ENCODE measurements at places on chromosomes 6 and 20.

DNA sequence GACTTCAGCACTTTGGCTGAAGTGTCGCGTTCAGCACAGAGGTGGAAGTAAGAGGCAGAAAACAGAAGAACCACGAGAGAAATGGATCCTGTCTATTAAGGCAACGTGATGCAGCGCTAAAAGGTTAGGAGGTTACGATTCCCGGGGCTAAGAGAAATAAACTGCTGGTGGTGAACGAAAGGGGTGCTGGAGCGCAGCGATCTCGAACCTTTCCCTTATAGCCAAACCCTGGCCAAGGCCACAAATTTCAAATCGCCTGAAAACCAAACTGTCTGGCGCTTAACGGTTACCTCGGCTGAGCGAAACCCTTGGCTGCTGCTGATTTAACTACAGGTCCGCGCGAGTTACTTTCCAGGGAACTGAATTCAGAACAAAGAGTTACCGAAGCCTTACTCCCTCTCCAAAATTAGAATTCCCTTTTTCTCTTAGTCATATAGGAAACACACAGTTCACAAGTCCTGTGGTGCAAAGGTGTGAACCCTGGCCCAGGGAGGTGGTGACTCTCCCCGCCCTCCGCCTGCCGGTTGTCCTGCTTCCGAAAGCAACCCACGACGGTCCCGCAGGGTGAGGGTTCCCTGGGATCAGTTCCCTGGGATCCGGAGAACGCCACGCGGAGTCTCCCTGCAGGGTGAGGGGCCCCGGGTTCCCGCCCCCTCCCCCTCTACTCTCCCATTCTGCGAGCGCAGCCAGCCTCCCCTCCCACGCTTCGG, 1.3 kb upstream of the SLC35D3 start:
- DNase-seq = no peak

DNA sequence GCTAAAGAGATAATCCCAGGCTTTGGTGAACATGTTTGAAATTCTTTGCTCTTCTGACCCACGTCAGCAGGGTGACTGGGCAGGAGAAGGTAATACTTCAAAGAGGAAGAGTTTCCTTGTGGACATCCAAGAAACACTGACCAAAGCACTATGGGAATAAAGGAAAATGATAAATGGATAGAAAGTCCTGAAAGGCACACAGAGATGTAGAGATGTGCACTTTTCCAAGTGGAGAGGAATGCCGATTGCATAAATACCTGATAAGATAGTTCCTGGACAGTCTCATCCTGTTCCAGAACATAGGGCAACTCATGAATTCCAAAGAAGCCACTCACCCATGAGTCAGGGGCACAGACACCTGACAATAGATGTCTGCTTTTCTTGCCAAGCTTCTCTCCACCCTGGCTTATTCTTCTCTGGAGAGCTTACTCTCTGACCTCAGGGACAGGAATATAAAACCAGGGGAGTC, 191.3 kb upstream of the FOXA2 start:
- DNase-seq = no peak

GRCh38 chr20:7728338-7728737, 211.9 kb downstream of the HAO1 start:
- no peak for DNase-seq

DNA sequence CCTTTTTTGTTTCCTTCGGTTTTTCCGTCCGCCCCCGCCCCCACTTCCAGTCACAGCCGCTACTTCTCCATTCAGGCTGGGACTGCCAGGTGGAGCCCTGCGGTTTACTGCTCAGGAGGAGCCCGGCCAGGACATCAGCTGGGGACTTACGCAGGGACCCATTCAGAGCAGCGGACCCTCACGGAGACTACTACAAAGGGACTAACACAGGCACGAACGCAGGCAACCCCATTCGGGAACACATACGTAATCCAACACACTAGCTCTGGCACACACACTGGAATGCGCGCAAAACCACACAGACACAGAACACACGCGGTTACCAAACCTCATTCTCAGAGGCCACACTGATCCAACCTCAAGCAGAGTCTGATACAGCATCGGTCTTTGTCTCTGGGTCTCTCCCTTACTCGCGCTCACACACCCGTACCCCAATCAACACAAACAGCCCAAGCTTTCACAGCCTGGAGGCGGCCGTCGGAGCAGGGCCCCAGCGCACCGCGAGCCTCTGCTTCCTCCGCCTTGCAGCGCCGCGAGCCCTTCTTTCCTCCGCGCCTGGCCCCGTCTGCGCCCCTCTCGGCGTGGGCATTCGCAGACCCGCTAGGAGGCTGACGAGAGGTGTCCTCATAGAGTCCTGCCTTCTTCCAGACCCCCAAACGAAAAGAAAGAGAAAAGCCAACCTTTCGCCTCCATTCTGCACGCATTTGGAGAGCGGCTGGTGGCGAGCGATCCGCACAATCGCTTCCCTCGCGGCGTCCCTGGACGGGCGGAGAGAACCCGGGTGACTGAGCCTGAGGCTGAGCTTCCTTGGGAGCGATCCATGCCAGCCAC, 1.1 kb upstream of the SLC32A1 start:
- DNase-seq = no peak

DNA sequence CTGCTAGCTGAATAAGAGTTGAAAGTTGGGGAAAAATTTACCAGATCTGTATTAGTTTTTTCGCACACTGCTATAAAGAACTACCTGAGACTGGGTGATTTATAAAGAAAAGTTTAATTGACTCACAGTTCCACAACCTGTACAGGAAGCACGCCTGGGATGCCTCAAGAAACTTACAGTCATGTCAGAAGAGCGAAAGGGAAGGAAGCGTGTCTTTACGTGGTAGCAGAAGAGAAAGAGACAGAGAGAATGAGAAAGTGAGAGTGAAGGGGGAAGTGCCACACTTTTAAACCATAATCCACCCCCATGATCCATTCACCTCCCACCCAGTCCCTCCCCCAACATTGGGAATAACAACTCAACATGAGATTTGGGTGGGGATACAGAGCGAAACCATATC, 79.6 kb downstream of the KHDC1L start:
- no peak for DNase-seq

GRCh38 chr20:40646361-40646760, 42.7 kb downstream of the MAFB start:
- DNase-seq = no peak

DNA sequence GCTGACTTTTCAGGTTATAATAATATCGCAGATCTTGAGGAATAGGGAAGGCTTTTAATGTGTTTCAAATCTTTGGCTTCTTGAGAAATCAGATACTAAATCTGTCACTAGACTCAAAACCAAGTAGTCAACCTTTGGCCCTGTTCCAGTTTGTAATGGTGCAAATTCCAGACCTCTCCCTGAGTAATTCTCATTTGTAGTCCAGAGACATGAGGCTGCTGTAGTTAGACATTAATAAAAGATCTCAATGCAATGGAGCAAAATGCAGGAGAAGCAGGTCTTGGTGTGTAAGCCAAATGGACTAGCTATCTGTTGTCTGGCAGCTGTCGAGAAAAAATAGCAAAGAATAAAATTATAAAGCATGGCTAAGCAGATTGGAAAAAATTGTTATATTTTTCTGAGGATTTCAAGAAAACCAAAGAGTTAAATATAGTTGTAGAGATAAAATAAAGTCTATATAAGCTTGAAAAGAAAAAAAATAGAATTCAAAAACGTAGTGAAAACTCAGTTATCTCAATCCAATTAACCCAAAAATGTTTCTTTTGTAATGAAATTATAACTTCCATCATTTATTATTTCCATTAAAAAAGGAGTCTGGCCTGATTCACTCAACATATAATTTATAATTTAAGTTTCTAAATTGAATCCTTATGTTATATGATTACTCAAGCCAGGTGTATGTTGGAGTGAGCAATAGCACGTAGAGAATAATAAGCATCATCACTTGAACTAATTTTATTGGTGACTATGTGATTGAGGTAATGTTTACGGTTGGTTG, 161.5 kb upstream of the ADGRB3 start:
- no peak for DNase-seq

DNA sequence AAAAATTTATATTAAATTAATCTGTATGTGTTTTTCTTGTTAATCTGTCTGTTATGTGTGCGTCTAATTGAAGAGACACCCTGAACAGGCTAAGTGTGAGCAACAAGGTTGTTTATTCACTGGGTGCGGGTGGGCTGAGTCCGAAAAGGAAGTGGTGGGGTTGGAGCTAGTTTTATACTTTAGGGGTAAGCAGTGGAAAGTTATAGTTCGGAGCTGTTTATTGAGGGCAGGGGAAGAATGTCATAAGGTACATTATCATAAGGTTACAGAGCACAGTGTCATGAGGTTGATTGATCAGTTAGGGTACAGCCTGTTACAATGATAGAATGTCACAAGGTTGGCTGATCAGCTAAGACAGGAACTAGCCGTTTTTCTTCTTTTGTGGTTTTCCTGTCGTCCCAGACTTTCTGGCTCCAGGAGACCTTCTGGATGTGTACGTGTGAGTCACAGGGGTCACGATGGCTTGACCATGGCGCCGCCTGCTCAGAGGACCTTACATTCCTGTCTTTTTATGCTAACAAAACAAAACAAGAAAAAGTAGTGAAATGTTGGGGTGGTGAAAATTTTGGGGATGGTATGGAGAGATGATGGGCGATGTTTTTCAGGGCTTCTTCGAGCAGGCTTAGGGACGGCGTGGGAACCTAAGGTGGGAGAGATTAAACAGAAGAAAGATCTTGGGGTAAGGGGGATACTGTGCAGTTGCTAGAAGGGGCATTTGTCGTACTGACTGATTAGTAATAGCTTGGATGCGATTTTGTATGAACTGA, 754.0 kb upstream of the ADGRB3 start:
- no peak for DNase-seq

DNA sequence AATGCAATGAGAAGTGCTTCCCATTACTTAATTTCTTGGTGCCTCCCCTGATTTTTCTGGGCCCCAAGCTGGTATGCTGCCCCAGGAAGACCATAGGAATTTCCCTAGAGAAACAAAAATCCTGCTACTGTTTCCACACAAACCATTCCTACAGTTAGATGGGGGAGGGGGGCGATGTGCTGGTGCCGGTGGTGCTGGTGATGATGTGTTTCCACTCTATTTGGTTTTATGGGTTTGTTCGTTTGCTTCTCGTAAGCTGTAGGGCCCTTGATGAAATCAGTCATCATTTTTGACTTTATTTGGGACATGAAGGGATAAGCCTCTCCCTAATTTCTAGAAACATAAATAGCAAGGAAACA, 105.1 kb downstream of the MKKS start:
- DNase-seq = no peak

- no peak for DNase-seq
Observed at GRCh38 chr6:50717734-50718457, 4.6 kb downstream of the TFAP2D start.

DNA sequence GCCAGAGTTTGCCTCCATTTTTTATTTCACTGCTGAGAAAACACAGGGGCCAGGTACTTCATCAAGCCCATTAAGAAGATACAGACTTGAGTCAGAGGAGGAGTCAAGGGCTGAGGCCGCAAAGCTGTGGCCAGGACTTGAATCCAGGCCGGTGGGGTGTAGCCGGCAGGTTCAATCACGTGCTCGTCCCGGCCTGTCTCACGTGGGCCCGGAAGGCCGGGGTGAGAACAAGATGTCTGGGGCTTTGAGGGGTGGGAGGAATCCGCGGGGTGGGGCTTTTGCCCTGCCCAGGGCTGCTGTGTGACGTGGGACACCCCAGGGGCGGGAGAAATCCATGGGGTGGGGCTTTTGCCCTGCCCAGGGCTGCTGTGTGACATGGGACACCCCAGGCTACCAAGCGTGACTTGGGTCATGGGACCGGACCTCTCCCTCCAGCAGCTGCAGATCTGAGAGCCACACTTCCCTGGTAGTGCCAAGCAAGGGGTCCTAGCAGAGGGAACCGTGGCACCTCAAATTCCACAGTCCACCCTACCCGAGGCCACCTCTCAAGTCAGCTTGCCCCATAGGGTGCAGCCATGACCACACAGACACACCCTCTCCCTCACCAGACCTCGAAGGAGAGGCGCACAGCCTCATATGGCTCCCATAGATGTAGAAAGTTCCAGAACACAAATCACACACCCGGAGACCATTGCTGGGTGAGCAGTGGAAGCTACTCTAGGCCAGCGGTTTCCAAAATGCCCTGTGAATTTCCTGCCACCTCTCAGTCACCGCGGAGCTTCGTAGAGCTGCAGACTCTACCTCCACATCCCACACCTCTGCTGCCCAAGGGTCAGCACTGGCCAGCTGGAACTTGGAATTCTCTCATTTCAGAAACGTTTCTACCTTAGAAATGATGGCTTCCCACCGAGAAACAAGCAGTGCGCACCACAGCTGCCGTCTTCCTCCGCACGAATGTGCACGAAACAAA, 156.1 kb downstream of the DLL1 start:
- no peak for DNase-seq

- DNase-seq = no peak
Observed at GRCh38 chr6:167731731-167732422, 94.8 kb upstream of the AFDN start.

DNA sequence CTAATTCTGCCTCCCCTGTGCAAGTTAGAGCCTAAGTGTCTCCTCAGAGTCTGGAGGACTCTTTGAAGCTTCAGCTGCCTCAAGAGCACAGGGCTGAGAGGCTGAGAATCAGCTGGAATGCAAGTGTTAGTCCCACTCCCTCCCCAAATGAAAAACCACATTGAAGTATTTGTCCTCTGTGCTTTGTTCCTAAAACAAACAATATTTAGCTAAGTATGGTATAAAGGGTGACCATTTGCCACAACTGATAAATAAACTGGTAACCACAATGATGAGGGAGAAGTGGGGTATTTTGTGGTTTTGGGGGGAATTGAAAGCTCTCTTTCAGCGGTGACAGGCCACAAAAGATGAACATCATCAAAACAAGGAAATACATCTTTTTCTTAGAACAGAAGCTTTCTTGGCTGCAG, 91.7 kb upstream of the HDDC2 start:
- no peak for DNase-seq

GRCh38 chr6:39037707-39038106, 10.9 kb upstream of the GLP1R start:
- DNase-seq = no peak

GRCh38 chr6:157575436-157576145, 194.6 kb downstream of the ZDHHC14 start:
- DNase-seq = no peak

- DNase-seq = no peak
Observed at GRCh38 chr6:117906958-117907600, at the start of gene SLC35F1. Gene SLC35F1 (plus strand): TSS chr6:117907264.

All from activated gamma-delta T cell treated with anti-CD3 and anti-CD28 coated beads, Interleukin-2, amount 50 U/mL, for 16 hours (primary cell).